Mesenteric fat pad (tissue), 1 donor: ENCODE measurements at places on chromosomes 3 and 15. TPM values are rescaled to one million over a fixed set of nuclear protein-coding genes. Genes with fewer than 3 reads are reported as not detected.

DNA sequence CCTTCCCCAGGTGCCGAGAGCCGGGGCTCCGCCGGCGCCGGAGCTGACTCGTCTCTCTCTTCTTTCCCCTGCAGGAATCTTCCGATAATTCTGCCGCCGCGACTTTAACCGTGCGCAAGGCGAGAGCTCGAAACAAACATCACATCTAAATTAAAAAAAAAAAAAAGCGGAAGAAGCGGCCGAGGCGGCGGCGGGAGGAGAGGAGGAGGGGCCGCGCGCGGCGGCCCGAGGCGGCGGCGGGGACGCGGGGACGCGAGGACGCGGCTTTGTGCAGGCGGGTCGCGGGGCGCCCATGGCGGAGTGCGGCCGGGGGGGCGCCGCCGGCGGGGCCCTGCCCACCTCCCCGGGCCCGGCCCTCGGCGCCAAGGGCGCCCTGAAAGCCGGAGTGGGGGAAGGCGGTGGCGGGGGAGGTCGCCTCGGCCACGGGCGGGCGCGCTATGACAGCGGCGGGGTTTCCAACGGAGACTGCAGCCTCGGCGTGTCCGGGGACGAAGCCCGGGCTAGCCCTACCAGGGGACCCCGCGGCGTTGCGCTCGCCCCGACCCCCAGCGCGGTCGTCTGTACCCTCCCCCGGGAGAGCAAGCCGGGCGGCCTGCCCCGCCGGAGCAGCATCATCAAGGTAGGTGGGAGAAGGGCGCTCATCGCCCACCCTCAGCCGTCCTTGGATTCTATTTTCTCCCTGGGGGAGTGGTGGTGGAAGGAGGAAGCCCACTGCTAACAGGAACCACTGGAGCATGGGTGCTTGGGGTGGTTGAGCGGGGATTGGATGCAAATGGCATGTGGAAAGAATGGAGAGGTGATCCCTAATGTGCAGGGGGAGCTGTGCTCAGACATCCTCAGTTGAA, at the start of gene PLCL2:
TSS of gene PLCL2 (plus strand) at position 208 of the 845 bp plus-strand sequence. CDS start at position 293, 85 bp downstream.
- no peak for DNase-seq

- DNase-seq: peak; percentile 89
Observed at GRCh38 chr15:74172701-74173379, 670 bp upstream of the ISLR start.

DNA sequence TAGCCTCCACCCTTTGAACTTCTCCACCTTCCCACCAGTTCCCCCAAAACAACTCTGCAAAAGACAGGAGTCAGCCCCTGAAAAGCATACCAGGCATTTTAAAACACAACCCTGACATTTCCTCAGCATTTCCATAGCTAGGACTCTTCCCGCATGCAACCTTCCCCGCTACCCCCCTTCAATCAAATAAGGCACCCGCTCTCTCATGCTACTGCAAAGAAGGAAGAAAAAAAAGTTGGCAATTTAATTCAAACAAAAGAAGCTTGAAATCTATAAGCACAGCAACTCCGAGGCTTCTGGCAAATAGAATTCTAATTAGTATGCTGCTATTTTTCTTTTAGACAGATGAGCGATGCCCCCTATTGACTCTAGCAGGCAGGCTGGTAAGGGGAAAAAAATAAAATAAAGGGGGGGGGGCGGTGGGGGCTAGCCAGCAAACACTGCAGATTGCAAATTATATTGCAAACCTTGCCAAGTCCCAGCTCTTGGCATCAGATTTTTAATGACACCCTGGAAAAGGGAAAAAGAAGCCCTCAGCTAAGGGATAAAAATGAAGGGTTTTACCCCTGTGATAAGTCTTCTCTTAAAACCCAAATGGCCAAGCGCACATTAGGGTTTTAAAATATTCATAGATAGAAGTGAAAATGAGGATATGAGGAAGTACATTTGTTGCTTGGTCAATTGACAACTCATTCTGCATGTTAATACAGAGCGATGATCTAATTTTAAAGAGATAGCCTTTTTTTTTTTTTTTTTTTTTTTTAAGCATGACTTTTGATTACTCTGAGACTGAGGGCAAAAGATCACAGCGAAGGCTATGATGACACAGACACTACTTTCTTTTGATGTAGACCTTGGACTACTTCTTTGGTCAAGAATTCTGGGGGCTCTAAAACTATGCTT, 255.2 kb downstream of the NR2F2 start:
- no peak for DNase-seq

The FANCD2OS gene
- total RNA-seq: not detected

DNA sequence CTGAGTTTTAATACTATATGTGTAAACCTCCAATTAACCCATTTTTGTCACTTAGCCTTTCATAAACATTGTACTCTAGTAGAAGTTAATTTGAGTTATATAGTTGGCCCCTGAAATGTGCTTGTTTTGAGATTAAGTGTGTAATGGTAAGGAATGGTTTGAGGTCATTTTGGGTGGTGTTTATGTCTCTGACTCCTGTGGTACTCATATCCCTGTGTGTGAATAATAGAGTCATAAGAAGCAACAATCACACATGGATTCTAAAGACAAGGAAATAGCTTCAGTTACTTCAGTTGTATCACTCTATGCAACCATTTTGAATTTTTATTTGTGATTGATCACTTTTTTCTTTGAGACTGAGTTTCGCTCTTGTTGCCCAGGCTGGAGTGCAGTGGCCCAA, 408.5 kb downstream of the MFSD1 start:
- DNase-seq: no peak

The CELSR3 gene
- 0.64 TPM for total RNA-seq

The FNDC3B gene
- 258 TPM for total RNA-seq

- no peak for DNase-seq
Observed at GRCh38 chr15:85578941-85579701, 198.7 kb downstream of the AKAP13 start.

DNA sequence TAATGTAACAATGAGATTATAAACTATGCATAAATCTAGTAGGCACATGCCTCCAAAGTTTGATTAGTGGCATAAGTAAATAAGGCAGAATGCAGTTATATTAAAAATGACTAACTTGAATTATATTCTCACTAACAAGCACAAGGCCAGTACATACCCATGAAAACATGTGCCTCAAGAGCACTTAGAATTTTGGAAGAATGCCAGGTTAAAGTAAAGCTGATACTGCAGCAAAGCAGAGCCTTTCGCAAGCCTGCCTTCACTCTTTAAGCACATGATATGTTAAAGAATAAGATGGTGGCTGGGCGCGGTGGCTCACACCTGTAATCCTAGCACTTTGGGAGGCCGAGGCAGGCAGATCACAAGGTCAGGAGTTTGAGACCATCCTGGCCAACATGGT, 49.0 kb downstream of the KBTBD12 start:
- no peak for DNase-seq

The SAMD7 gene
- total RNA-seq: not detected

DNA sequence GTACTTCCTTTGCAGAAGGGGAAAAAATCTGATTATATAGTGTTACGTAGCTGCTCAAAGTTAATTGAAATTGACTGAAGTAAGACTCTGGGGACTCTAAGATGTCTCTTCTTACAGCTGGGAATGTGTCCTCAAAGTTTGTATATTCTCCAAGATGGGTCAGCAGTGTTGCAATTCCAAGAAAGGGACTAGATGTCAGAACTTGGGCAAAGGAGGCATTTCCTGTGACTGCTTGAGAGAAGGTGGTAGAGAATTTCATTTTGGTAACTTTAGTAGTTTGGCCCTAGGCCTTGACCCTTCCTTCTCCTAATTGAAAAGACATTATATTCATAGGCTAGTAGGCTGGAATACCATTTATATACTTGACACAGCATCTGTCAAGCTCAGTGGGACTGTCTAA, 33.9 kb downstream of the PTPRG start:
- no peak for DNase-seq

- no peak for DNase-seq
Observed at GRCh38 chr3:170724599-170725280, 138.9 kb upstream of the SLC7A14 start.

DNA sequence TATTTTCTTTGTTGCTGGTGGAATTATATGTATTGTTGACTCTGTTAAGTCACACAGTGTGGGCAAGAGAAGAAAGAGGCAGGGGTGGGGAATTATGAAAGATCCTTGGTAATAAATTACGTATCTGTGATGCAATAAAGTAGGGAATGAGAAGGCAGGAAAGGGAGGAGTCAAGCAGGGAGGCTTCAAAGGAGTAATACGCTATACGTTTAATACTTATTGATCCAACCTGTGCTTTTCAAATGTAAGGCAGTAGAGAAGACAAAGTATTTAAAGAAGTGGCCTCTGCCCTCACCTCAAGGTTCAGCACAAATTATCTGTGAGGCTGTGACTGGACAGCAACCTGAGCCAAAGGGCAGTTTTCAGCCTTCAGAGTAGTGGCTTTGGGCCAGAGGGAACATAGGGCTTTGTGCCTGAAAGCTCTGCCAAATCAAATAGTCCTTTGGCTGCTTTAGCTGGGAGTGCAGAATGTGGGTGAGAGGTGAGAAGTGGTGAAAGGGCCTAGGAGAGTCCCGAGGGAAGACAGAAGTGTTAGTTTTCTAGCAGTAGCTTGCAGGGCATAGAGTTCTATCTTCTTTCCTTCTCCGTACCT, 1.2 kb upstream of the PLIN1 start:
- DNase-seq: no peak

DNA sequence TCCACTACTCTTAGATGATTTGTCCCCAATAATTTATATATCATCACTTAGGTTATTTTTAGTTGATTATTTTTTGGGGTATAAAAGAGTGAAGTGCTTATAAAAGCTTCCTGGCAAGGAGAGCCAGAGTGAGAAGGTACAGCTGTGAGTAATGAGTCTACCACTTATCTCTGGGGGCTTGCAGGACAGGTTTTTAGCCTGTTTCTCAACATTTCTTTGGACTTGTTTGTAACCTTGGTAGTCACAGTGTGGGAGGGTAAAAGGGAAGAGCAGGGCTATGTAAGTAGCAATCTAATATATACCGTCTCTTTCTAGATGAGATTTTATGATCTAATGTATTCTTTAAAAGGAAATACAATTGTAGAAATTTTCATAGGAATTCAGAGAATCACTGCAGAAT, 321.3 kb upstream of the GOLIM4 start:
- no peak for DNase-seq

The ERICH6 gene
- 0.29 TPM for total RNA-seq

- DNase-seq: no peak
Observed at GRCh38 chr3:123310741-123311140, 109.0 kb downstream of the SEC22A start.

DNA sequence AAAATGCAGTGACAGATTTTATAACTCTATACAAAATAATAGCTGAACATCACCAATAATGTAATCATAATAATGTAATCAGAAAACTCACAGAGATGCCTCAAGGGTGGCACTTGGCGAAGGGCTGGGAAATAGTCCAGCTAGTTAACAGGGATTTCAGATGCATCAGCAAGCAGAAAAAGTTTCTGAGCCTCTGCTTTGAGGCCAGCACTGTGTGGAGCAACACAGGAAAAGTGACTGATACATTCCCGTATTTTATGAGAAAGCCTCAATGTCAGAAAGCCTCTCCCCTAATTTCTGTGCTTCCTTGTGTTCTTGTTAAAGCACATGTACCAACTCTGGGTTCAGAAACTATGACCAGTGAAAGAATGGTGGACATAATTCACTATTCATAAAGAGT, 304.8 kb downstream of the VPS13C start:
- DNase-seq: no peak

- DNase-seq: no peak
Observed at GRCh38 chr3:157154563-157155330, 5.2 kb downstream of the CCNL1 start.

DNA sequence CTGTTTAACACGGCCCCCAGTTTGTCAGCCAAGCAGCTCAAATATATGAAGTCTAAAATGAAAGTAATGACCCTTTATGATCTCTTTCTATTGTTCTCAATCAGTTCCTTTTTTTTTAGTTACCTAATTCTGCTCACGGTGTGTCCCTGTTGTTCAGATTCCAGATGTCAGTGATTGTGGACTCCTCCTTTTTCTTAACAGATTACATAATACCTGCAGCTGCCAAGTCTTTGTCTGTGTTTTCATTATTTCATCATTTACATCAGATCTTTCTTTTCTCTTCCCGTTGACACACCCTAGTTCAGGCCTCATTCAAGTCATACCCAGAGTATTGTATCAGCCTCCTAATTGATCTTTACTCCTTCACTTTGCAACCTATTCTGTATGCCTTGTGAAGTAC, 56.1 kb upstream of the SKIL start:
- no peak for DNase-seq

GRCh38 chr15:100558771-100559254, 30.1 kb upstream of the CERS3 start:
- no peak for DNase-seq

The RHOV gene
- not detected for total RNA-seq

- DNase-seq: no peak
Observed at GRCh38 chr3:184874709-184875644, 63.0 kb downstream of the VPS8 start.

- DNase-seq: no peak
Observed at GRCh38 chr3:189172668-189173419, 1.1 kb downstream of the TPRG1 start.

DNA sequence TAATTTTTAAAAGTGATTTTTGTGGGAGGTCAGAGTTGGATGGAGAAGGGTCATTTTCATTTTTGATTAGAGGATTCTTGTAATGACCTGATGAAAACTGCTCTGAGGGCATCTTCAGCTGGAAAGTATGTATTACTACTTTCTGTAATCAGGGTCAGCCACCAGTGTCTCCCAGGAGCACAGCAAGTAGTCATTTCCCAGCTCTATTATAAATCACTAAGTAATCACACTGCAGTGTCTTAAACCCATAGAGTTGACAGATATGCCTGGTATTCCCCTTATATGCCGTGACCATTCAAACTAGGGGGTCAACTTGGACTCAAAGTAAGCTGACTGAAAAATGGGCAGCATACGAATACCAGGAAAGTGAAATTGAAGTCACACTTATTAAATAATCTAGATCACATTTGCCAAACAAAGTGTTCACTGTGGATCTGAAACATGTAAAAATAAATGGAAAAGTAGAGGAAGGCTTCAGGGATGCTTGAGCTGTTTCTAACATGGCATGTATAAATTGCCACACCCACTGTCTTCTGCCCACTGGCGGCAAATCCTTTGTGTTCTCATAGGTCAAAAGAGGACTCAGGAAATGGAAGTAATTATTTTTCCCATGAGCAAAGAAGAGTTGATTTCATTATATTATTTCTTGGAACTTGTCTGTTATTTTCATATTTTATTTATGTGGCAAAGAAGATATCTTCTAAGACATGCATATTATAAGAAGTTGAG, 105.7 kb downstream of the MBNL1 start:
- no peak for DNase-seq

The CD96 gene
- total RNA-seq: 6.9 TPM

The GUCA1C gene
- not detected for total RNA-seq

The MYRIP gene
- 1.8 TPM for total RNA-seq

- DNase-seq: peak; percentile 90
Observed at GRCh38 chr15:89912145-89912673, 543 bp downstream of the ARPIN start.
